ENCODE measurements at places on chromosomes 2 and 18.
A peak's percentile ranks its signal among the peaks of the same experiment; 100 is the strongest.

DNA sequence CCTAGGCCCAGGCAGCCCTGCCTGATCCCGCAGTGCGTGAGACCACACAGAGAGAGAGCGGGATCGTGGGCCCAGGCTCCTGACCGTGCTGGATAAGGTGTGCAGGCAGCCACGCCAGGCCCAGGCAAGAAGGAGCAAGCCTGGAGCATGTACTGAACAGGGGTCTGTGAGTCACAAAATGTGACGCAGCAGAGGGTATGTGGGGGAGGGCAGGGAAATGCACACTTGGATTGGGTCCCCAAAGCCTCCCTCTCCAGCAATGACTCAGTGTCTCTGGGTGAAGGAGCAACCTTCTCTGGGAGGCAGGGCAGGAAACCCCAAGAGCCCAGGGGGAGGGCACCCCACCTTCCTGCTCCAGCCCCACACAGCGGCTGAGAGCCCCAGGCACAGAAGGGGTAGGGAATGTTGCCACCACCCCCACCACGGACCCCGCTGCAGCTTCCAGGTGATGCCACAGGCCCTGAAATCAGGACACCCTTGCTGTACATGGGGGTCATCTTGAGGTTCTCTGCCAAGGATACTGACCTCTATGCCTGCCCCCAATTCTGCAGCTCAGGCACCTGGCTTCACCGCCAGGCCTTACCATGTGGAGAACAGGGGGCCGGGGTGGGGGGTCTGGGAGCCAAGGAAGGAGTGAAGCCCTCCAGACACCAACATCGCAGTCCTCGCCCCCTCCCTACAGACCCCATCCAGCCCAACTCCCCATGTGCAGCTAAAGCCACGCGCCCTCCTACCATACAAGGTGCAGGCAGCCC, 1.3 kb upstream of the GPC1 start:
- DNase-seq = peak; percentile 98

GRCh38 chr2:112897624-112897978, 13.4 kb upstream of the IL37 start:
- DNase-seq = no peak

GRCh38 chr2:73868204-73868978, 24.4 kb upstream of the ACTG2 start:
- peak; percentile 72 for DNase-seq

GRCh38 chr2:163752267-163752666, 16.5 kb upstream of the FIGN start:
- DNase-seq = peak; percentile 53

DNA sequence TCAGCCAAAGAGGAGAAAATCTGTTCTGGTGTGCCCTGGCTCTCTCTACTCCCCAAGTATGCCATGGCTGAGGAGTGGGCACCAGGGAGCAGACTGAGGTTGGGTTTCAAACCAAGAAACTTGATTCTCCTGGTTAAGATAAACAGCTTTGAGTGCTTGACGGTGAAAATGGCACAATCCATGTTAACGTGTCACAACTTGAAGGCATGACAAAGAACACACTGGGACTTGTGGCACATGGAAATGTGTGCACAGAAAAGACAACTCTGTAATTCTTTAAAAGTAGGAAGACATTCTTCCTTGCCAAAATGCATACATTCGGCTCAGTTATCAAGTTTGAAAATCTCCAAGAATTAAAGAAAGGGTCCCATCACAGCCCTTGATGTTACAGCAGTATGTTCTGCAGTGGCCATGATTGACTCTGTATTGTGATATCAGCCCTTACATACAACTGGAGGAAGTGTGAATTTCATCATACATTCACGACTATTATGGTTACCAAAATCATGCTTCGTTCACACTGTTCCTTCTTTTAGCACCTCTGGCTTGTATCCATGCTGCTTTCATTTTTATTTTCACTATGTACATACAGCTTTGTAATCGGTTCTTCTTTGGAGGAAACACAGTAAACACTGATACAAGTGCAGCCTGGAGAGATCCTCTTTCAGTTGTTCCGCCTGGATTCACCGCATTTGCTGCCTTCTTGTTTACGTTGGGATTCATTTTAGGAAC, 15.6 kb upstream of the ACTG2 start:
- DNase-seq = peak; percentile 77

DNA sequence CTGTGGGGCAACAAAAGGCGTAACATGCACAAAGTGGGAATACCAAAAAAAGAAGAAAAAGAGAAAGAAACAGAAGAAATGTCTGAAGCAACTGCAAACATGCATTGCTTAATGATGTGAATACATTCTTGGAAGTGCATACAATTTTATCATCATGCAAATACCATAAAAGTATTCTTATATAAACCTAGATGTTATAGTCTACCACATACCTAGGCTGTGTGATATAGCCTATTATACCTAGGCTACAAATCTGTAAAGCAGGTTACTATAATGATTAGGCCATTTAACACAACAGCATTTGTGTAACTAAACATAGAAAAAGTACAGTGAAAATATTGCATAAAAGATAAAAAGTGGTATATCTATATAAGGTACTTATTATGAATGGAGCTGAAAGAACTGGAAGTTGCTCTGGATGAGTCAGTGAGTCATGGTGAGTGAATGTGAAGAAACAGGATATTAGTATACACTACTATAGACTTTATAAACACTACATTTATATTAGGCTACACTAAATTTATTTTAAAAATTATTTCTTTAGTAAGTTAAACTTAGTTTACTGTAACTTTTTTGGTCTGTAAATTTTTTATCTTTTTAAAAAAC, 319.4 kb upstream of the KCNH7 start:
- DNase-seq = peak; percentile 82

DNA sequence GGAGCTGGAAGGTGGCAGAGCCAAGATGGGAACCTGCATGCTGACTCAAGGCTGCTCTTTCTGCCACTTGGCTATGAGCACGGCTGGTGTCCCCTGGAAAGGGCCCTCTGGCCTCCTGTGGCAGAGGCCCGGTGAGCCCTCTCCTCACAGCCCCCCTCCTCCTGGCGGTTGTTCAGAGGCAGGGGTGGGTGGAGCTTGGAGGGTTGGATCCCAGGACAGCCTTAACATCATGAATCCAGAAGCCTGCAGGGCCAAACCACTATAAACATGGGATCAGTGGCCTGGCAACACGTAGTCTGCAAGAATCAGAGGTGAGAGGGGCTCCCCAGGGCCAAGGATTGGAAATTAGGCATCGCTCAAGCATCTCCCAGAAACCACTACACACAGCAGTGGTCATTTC, 48.5 kb upstream of the LOXHD1 start:
- no peak for DNase-seq

DNA sequence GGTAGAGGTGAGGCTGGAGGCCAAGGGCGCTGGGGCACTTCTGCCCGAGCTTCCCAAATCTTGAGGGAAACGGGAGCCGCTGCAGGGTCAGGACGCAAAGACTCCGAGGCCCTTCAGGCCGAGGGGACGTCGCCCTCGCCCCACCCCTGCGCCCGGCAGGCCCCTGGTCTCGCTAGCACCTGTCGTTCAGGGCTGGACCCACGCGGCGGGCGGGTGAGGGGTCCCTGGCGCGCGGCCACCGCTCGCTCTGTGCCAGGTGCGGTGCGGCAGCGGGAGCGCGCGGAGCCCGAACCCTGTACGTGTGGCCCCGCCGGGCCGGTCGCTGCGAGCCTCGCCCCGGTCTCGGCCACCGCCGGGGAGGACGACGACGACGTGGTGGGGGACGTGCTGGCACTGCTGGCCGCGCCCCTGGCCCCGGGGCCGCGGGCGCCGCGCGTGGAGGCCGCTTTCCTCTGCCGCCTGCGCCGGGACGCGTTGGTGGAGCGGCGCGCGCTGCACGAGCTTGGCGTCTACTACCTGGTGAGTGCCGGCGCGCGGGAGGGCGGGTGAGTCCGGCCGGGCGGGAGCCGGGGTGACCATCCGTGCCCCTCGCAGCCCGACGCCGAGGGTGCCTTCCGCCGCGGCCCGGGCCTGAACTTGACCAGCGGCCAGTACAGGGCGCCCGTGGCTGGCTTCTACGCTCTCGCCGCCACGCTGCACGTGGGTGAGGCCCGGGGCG, 4.9 kb downstream of the ERFE start:
- DNase-seq = no peak

DNA sequence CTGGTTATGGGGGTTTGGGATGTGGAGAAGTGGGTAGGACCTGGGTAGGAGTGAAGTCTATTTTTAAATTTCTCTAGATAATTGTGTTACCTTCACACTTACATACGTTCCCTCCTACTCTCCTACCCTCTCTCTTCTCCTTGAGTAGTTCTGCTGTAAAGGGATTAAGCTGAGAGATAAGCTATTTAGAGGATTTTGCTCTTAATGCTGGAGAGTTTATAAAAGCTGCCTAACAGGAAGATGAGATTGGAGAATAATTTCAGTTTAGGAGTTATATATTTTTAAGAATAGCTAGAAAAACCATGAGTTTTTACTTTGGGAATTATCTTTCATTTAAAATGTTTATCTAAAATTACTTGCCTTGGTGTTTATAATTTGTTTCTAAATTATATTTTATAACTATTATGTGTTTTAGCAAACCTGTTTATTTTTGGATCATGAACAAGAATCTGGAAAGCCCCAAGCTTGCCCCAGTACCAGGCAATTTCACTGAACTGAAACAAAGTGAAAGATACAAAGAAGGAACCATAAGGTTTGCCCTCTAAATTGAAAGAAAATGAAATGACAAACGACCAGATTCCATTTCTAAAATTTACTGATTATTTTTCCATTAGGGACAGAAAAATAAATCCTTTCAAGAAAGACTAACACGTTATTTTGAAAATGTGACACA, 101.5 kb downstream of the ZNF532 start:
- no peak for DNase-seq

- DNase-seq = no peak
Measured at GRCh38 chr2:118832791-118833715, 14.4 kb downstream of the EN1 start.

- DNase-seq = peak; percentile 22
Measured at GRCh38 chr2:159214325-159214865, 72.1 kb downstream of the WDSUB1 start.

- peak; percentile 84 for DNase-seq
Measured at GRCh38 chr2:168666339-168666738, 136.1 kb upstream of the NOSTRIN start.

- DNase-seq = no peak
Measured at GRCh38 chr2:56687169-56687568, 503.4 kb downstream of the CCDC85A start.

DNA sequence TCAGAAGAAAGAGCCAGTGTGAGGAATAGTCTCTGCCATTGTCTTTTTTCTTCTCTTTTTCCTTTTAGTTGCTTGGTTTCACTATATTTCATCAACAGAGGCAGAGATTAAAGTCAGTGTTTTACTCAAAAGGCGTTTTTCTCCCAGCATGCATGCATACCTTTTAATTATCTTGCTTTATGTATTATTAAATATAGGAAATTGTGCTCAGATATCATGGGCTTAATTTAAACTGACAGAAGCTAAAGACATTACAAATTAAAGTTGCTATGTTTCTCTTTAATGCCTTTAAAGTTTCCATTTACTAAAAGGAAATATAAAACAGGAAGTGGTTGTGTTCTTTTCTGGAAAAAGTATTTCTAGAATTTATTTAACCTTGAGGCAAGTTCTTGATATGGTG, 223.3 kb upstream of the ATP5MC3 start:
- DNase-seq = no peak

DNA sequence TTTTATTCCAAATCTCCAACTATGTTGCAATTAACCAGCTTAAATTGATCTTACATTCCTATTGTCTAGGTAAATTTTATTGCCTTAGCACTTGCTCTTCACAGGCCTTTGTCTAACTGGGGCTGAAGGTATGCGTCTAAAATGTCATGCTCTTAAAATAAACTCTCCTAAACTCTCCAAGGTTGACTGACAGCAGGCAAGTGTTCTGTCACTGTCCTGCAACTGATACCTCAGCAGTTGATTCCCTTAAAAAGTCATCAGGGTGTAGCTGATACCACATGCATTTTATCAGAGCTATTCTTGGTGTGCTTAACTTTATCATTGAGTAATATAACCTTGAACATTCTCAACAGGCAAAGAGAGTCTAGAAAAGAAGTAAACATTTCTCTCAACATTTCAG, 680 bp downstream of the TTN start:
- no peak for DNase-seq

DNA sequence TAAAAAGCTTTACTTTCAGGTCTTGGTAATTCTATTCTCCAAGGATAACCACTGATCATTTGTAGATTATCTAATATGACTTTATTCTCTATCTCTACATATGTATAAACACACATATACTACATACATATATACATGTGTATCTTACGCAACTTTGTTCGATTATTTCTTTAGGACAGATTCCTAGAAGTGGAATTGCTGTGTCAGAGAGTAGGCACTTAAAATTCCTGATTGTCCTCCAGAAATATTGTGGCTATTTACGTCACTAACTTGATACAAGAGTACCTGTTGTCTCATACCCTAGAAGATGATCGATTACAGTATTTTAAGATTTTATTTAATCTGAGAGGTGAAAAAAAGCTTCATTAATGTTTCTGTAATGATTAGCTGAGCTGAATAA, 57.9 kb downstream of the FAM98A start:
- DNase-seq = no peak

- no peak for DNase-seq
Measured at GRCh38 chr18:63145166-63145850, 174.3 kb downstream of the BCL2 start.

DNA sequence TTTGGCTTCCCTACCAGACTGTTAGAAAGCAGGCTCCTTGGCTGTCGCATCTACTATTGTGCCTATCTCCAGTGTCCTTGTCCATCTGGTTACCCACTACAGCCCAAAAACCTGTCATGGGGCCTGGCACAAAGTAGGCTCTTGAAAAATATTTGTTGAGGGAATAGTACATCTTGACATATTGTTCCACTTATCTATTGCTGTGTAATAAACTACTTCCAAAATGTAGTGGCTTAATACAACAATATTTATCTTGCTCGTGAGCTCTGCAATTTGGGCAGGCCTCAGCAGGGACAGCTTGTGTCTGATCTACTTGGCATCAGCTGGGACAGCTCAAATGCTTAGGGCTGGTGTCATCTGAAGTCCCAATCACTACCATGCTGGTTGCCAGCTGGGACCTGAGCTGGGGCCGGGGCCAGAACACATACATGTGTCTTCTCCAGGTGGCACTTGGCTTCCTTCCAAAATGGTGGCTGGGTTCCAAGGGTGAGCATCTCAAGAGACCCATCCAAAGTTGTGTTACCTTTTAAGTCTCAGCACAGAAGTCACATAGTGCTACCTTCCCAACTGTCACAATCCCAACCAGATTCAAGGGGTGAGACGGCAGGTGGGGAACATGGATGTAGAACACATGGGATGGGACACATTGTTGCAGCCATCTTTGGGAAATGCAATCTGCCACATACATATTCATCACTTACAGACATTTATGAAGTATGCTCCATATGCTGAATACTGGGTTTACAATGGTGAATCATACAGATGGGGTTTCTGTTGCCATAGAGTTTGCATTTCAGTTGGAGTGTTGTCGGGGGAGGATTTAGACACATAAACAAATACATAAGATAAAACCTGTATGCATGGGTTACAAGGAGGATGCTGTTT, 134.2 kb downstream of the FOXI3 start:
- no peak for DNase-seq

DNA sequence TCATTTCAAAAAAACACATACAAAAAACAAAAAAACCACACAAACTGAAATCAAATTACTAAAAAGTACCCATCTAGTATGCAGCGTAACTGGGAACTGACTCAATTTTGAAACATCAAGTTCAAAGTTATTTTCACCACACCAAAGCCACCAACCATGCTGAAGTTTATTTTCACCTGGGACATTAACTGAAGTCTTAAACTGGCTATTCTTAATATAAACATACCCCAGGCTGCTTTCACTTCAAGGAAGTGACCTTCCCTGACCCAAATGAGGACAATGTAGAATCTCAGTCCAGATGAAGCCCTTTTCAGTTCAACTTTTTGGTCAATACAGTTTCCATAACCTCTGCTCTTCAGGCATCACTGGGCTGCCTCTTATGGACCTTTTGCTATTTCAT, 84.6 kb downstream of the PIGN start:
- DNase-seq = no peak

All from bronchial epithelial cell (primary cell).